Activated CD8-positive, alpha-beta T cell treated with anti-CD3 and anti-CD28 coated beads for 36 hours (primary cell): ENCODE measurements at places on chromosomes 13 and 19. TPM values are rescaled to one million over a fixed set of nuclear protein-coding genes. Genes with fewer than 3 reads are reported as not detected.
A peak's percentile ranks its signal among the peaks of the same experiment; 100 is the strongest.

Gene SPC24
- 60.5 TPM for total RNA-seq

Gene PSG1
- total RNA-seq, result not detected

Gene ADGRE3
- total RNA-seq, result not detected

Gene PTGIR
- 45.4 TPM for total RNA-seq

GRCh38 chr13:38045278-38046048 lies 175.9 kb upstream of the TRPC4 start:
- DNase-seq, result no peak

GRCh38 chr13:63842102-63842501 lies 2426.5 kb upstream of the PCDH20 start:
- DNase-seq, result no peak

Gene ZNF613
- 3.5 TPM for total RNA-seq

- no peak for DNase-seq
These were observed 144.3 kb upstream of the FRY start for GRCh38 chr13:31887286-31887685.

DNA sequence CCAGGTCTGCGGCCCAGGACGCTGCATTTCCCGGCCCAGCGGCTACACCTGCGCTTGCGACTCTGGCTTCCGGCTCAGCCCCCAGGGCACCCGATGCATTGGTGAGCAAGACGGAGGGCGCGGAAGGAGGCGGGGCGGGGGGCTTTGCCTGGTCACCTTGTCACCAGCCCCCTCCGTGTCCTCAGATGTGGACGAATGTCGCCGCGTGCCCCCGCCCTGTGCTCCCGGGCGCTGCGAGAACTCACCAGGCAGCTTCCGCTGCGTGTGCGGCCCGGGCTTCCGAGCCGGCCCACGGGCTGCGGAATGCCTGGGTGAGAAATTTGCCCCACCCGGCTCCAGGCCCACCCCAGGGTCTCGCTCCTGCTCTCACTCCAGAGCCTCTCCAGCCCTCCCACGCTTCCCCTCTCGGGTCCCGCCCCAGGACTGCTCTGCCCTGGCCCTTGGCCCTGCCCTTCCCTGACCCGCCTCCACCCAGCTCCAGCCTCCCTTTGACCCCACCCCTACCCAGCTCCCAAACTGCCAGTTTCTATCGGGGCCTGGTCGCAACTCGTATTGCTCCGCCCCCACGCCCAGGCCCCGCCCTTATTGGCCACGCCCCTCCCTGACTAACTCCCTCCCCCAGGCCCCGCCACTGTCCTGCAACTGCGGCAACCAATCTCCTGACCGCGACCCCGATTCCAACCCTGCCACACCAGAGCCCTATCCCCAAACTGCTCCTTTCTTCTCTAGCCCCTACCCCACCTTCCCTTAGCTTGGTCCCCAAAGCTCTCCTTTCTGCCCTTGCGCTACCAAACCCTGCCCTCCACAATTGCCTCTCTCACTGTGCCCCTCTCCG lies 8.6 kb downstream of the LTBP4 start:
- DNase-seq, result peak; percentile 96

DNA sequence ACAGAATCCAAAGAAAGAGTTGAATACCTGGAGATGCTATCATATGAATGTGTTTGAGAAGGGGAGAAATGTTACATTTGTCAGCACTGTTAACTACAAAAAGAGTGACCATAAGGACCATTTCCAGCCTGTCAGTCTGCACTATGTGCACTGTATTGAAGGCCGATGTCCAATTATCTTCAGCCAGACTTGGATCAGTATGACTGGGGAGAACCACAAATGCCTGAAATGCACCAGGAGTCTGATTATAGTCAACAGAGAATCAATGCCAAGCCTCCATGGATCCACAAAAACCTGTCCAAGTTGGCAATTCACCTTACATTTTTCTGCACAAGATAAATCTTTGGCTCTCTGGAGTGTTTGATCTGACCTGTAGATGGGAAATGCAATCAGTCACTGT lies 697.5 kb upstream of the SGCG start:
- DNase-seq, result no peak

- no peak for DNase-seq
These were observed 243.1 kb upstream of the NBEA start for GRCh38 chr13:34698945-34699344.

DNA sequence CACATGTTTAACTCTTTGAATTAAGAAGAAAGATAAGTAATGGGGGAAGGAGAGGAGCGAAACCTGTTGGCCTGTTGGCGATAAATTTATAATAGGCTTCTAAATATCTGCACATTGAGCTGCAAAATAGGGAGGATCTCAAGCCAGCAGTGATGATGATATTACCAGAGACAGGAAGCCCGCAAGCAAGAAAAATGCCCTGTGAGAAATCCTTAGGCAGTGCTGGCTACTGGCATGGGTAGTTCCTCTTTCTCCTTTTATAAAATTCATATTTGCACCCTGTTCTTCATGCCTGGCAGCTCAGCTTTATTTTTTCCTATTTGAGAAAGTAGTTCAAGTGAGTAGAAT lies 858 bp upstream of the USP12 start:
- DNase-seq, result no peak

DNA sequence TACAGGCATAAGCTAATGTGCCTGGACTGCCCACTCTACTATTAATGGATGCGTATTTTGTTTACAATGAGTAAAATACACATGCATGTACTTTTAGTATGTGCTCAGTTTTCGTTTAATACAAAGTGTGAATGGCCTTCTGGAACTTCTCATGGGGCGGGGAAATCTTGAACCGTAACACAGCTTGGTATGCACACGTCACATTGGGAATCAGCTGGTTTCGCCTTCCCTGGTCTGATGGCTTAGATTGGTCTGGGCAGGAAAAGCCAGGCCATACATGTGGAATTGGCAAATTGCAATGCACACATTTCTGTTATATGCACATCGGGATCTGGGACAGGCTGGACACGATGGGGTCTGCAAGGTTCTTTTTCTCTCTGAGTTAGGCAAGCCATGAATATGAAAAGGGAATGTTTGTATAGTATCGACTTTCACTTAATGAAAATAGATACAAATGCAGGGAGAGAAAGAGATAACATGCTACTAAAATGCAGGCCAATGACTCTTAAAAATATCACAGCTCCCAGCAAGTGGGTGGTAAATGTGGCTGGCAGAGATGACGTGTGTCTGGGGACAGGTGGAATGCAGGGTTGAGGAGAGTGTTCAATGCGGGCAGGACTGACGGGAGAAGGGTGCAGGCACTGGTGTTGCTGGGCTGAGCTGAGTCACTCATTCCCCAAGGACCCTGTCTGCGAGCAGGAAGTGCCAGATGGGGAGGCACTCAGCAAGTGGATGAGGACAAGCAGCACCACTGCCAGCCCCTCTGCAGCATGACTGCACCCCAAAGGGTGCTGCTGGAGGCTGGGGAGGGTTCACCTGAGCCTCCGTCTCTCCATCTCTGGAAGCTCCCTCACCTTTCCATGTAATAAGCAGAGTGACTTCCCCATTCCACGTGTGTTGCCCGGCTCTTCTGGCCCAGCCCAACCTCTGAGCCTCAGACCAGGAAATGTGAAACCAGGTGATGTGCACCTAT lies 204.0 kb upstream of the GPR12 start:
- no peak for DNase-seq

- peak; percentile 32 for DNase-seq
These were observed 46.3 kb upstream of the CEACAM21 start for GRCh38 chr19:41529484-41530183.

Gene ZNF787
- total RNA-seq, result 24.2 TPM

Gene LRP3
- total RNA-seq, result 0.27 TPM

Gene ZNF44
- 6.1 TPM for total RNA-seq

DNA sequence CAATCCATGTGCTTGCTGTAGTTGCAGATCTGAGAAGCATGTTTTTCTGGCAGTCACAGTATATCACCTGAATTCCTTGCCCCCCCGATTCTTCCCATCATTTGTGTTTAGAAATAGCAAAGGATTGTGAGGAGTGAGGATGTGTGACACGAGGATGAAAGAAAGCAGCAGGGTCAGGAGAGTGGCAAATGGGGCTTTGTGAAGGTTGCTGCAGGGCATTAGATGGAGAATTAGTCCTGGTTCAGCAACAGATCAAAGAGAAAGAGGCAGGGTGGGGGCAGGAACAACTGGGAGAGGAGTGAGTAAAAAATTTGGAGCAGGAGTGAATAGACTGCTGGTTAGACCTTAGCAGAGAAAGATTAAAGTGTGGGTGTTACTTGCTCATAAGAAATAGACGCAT lies 47.7 kb upstream of the TNFSF11 start:
- no peak for DNase-seq

GRCh38 chr19:54420383-54421168 lies 5.3 kb downstream of the TTYH1 start:
- no peak for DNase-seq

- no peak for DNase-seq
These were observed 181.3 kb downstream of the KDM4B start for GRCh38 chr19:5149932-5150901.

Gene MRPS12
- total RNA-seq, result 81.2 TPM

GRCh38 chr19:10454267-10454666 lies 33.9 kb downstream of the PDE4A start:
- no peak for DNase-seq
